ENCODE measurements at places on chromosomes 12 and 14. TPM values are rescaled to one million over a fixed set of nuclear protein-coding genes. Genes with fewer than 3 reads are reported as not detected.

CDKN1B gene
- 19.8 TPM for total RNA-seq

KCNC2 gene
- not detected for total RNA-seq

LTBR gene
- total RNA-seq: 168 TPM

GLT1D1 gene
- not detected for total RNA-seq

EFS gene
- total RNA-seq: not detected

All from A549 treated with CORT108297 at 1 μM for 4 hours (cell line).